COR-L47 (cell line): ENCODE measurements at places on chromosomes 7 and 10.
A peak's percentile ranks its signal among the peaks of the same experiment; 100 is the strongest.

- DNase-seq = no peak
Measured at GRCh38 chr10:55497893-55498499, 697.0 kb upstream of the PCDH15 start.

DNA sequence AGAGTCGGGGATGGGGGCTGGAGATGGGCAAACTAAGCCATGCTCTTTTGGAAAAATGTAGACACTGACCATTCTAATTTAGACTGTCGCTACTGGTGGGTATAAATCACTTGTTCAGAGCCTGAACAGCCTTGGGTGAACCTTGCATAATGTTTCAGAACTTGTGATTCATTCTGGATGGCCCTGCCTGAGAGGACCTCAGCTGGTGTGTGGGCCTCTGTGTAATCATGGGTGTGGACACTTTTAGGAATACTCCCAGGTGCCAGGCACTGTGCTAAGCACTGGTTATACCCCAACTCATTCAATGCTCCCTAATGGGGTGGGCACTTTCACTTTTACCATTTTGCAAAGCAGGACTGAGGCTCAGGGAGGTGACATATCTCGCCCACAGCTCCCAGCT is 26.8 kb upstream of the TM9SF3 start:
- DNase-seq = no peak

GRCh38 chr10:89975771-89976170 is 274.4 kb downstream of the KIF20B start:
- DNase-seq = no peak

- DNase-seq = no peak
Measured at GRCh38 chr10:11727563-11727962, 14.6 kb upstream of the ECHDC3 start.

- DNase-seq = no peak
Measured at GRCh38 chr7:121484089-121484763, 88.1 kb upstream of the FAM3C start.

GRCh38 chr7:157570531-157571200 is 233.9 kb downstream of the DNAJB6 start:
- no peak for DNase-seq

DNA sequence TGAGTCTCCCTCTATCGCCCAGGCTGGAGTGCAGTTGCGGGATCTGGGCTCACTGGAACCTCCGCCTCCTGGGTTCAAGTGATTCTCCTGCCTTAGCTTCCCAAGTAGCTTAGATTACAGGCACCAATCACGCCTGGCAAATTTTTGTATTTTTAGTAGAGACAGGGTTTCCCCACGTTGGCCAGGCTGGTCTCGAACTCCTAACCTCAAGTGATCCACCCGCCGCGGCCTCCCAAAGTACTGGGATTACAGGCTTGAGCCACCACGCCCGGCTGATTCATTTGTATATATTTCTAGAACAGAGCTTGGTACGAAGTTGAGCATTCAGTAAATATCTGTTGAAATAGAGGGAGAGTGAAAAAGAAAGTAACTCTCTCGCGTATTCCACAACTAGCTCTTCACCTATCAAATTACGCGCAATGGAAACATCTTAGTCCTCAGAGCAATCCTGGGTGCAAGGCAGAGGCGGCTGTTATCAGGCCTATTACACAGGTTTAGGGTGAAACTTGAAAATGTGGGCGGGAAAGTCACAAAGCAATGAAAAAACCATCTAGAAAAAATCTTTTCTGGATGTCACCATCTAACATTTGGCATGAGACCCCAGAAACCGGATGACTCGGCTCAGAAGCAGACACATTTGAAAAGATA is 707 bp upstream of the GHITM start:
- DNase-seq = no peak

DNA sequence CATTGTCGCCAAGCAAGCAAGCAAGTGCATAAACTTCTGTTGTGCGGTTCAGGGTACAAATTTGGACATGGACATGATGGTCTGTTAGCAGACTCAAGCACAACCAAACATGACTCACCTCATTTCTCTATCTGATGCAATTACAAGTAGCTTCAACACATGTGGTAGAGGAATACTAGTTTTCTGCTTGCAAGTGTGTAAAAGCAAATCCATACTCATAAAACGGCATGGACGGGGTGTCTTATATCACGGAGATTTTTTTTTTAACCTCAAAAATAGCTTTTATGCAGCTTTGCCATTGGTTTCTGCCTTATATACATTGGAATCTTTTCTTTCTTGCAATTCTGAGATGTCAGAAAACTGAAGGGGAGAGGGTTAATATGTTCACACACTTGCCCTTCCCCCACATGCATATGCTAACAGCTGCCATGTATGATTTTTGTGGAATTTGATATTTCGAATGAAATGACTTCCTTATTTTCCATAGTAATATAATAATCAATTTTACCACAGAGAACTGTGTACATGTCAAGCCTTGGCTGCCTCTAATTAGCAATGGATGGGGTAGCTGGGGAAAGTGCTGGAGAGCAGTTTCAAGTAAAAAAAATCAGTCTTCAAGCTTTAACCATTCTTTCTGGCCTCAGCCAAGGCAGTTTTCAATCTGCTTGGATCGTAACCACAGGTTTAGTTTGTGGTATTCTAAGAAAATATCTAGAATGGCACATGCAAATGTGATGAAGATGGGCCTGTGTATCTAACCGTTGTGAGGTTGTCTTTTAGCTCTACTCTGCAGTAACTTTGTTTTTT is 106.0 kb upstream of the PDCD4 start:
- no peak for DNase-seq

GRCh38 chr10:104143829-104144228 is 21.9 kb downstream of the SFR1 start:
- no peak for DNase-seq

- DNase-seq = no peak
Measured at GRCh38 chr10:44195112-44196007, 189.5 kb downstream of the CXCL12 start.

DNA sequence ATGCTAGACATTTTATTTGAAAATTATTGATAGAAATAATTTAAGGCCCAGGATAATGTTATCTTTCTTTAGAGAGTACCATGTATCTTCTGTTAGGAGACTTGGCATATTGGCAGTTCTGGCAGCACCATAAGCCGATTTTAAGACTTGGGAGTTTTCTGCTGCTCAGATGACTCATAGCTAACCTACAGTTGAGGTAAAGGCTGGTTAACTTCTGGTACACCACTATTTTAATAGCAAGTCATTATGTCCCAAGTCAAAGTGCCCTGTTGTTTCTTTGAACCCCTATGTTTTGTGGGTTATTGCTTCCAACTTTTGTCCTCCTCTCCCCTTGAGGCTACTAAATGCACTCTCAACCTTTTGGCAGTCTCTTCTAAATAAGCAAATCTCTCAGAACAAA is 25.2 kb downstream of the ATRNL1 start:
- no peak for DNase-seq

GRCh38 chr7:85177316-85177715 is 9.5 kb downstream of the SEMA3D start:
- no peak for DNase-seq

GRCh38 chr10:11036424-11037011 is 18.8 kb downstream of the CELF2 start:
- DNase-seq = peak; percentile 51

DNA sequence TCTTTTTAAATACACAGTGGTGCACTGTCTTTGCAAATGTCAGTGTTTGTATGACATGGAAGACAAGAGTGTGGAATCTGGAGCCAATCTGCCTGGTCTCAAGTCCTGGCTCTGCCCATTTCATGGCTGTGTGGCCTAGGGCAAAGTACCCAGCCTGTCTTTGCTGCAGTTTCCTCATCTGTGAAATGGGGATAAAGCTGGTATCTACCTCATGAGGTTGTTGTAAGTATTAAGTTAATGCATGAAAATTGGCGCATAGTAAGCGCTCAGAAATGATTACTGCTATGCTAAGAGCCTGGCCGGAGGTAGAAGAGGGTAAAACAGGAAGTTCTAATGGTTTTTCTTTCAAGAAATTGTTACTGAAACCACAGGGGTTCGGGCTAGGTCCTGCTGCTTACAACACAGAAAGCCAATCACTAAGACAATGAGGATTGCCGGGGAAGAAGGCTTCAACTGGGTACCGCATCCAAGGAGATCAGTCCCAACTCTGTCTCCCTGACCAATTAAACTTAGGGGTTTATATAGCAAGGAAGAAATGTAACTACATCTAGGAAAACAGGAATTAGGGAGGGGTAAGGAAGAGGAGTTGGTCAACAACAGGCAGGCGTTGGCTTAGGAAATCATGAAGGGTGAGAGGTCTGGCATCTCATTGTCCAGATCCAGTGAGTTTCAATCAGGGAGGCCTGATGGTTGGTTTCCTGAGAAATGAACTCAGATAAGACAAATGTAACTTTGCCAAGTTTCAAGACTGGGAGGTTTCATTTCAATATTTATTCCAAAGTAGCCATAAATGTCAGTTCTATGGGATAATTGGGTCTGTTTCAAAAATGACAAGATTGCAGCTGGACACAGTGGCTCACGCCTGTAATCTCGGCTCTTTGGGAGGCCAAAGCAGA is 57.0 kb downstream of the CHST3 start:
- DNase-seq = no peak

- DNase-seq = no peak
Measured at GRCh38 chr10:99958302-99958701, 51.4 kb downstream of the DNMBP start.

GRCh38 chr7:116455499-116455898 is 44.0 kb upstream of the CAV2 start:
- no peak for DNase-seq

GRCh38 chr7:121279060-121279620 is 49.7 kb upstream of the WNT16 start:
- DNase-seq = no peak

GRCh38 chr7:91910171-91910570 is 29.7 kb upstream of the MTERF1 start:
- no peak for DNase-seq

DNA sequence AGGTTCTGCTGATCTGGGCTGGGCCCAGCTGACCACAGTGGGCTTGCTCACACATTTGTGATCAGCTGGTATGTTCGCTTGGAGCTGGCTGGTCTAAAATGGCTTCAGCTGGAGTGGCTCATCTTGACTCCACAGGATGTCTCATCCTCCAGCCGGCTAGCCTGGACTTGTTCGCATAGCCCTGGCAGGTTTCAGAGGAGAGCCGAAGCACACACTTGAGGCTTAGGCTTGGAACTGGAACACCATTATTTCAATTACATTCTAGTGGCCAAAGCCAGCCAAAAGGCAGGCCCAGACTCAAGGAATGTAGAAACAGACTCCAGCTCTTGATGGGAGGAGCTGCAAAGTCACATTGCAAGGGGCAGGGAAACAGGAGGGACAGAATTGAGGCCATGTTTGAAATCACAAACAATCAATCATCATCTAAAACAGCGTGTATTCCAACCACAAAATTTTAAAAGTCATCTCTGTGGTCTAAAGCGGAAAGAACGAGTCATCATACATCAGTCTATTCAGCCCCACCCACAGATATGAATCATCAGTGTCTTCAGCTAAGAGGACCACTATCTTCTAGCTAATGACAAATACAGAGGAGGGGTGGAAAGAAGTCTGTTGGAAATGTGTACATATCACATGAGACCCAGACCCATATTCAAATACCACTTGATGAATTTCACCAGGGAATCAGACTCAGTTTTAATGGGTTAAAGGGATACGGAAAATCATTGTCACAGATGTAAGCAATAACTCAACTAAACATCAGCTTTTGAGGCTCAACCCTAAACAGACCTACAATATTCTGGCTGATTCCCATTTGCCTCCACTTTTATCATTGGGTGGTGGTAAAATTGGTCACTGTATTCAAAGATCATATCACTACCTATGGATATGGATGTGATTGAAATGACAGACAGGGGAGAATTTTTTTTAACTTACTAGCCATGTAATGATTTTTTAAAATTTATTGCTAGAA is 139.0 kb upstream of the MKLN1 start:
- DNase-seq = no peak

DNA sequence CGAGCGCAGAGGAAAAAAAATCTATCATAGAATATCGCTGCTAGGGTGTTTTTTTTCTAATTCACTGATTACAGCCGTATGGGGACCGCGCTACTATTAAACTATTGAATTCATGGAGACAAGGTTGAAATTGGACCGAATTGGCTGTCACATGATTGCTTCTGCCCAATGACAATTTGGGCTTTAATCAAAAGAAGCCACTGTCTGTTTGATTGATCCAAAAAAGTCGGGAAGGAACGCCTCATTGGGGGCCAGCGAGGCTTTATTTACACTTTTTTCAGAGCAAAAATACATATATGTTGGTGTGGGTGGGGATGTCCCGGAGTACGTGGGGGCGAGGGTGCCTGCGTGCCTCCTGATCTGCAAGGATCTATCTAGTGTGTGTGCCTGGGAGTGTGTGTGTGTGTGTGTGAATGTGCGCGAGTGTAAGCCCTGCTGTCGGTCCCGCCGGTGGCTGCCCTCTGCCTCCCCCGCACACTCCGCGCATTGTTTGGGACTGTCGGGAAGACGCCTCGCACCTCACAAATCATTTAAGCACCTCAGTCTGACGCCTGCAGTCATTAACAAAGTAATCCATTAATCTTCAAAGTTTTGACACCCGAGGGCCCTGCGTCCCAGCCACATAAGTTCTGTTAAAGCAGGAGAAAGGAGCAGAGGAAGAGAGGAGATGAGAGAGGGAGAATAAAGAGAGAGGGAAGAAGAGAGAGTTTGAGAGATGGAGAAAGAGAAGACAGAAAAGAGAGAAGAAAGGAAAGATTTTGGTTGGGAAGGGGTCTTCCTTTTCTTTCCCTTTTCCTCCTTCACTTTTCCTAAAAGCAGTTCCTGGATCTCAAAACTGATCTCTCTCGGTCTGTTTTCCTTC is at the start of gene HOXA2:
Gene HOXA2, minus strand, starts transcription at position 103 of the 862 bp plus-strand sequence. CDS start 183 bp downstream, outside the sequence.
- DNase-seq = no peak

GRCh38 chr7:70319057-70319456 is 720.8 kb downstream of the AUTS2 start:
- DNase-seq = no peak

- no peak for DNase-seq
Measured at GRCh38 chr7:157670490-157671357, 333.9 kb downstream of the DNAJB6 start.

GRCh38 chr10:43355749-43356371 is 15.6 kb upstream of the FXYD4 start:
- DNase-seq = no peak

DNA sequence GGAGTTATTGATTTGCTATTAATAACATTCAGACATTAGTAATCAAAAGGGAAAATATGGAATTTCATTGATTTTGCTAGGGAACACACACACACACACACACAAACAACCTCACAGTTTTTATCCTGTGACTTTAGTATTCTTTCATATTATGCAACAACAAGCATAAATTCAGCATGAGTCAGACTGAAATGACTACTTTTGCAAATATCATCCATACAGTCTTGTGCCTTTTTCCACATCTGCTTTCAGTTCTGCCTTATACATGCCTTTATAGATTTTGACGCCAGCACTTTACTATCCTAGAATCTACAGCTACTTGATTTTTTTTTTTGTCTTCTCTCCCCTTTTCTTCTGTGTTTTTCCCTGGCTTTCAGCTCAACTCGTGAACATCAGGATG is 975.8 kb upstream of the LRRTM3 start:
- DNase-seq = no peak

DNA sequence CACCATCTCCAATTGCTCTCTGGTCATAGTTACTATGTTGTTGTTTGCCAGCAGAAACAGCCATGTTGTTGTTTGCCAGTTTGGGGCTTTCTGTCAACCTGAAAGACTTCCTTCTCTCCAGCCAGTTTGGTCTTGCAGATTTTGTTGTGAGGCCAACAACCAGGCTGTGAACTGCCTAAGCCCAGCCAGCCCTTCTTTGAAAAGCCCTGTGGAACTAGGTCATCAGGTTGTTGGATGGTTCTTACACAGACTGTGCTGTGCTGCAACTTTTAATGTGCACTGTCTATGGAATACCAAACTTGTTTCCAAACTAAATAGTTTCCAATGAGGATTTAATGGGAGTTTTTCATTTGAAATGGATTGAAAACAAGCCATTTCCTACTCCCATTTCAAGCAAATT is 592.7 kb upstream of the GALNT17 start:
- no peak for DNase-seq

GRCh38 chr10:123134915-123135414 is 805 bp upstream of the HMX3 start:
- no peak for DNase-seq
